ENCODE measurements at places on chromosomes 2 and 18. TPM values are rescaled to one million over a fixed set of nuclear protein-coding genes. Genes with fewer than 3 reads are reported as not detected.

GRCh38 chr18:9401176-9401575, 66.6 kb downstream of the TWSG1 start:
- DNase-seq = no peak

GRCh38 chr2:112147382-112148168, 9.4 kb downstream of the FBLN7 start:
- peak; percentile 82 for DNase-seq

DNA sequence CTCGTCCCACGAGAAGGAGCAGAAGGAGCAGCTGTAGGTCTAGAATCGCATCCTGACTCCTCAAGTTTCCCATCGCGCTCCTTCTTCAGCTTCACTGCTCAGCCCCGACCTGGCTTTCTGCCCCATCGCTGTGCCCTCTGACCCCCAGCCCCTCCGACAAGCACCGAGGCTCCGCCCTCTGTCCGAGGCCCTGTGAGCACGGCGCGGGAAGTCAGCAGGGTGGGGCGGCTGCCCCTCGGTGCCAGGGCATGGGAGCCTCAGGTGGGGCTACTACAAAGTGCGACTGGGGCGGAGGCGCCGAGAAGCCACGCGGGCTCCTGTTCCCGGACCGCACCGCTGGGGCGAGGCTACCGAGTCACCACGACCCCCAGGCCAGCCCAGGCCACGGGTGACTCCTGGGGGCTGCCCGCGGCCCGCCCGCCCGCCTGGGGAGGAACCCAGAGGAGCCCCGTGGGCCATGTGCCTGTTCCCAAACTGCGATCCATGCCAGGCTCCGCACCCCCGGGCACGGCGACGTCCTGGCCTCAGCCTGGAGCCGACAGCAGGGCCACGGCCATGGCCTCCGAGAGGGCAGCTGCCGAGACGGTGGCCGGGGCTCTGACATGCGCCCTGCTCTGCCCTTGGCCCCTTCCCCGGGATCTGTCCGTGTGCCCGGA, 36.6 kb upstream of the ID2 start:
- DNase-seq = no peak

Gene STPG4
- total RNA-seq = not detected

Gene RDH14
- total RNA-seq = 47.2 TPM

- no peak for DNase-seq
These were observed 49.8 kb upstream of the TNP1 start for GRCh38 chr2:216909541-216910210.

DNA sequence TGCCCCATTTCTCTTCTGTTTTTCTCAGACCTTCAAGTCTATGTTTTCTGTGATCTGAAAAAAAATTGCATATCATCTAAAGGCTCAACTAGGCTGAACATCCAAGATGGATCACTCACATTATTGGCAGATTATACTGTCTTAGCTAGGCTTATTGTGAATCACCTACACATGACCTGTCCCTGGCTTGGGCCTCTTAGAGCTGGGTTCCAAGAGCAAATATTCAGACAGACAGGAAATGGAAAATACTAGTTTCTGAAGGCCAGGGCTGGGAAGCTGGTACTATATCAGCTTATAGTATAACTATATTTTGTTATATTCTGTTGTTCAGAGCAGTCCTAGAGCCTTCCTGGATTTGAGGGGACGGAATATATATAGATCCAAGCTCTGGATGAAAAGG, 90.3 kb downstream of the PIK3C3 start:
- no peak for DNase-seq

DNA sequence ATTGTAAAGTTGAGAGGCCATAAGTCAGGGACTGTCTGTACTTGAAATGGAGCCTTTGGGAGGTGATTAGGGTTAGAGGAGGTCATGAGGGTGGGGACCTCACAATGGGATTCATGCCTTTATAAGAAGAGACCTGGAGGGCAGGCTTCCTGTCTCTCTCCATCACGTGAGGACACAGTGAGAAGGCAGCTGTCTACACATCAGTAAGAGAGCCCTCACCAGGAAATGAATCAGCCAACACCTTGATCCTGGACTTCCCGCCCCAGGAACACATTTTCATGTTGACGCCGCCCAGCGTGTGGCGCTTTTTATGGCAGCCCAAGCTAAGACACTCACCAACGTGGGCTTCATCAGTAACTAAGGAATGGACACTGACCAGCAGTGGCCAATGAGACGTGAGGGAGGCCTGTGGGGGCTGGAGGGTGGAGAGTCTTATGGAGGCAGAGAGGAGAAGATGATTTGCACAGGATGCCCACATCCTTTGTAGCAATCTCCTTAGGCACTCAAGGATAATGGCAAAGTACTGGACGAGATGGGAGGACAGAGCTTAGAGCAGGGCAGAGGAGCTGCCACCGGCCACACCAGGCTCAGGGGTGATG, 162.7 kb downstream of the EIPR1 start:
- no peak for DNase-seq

GRCh38 chr18:67001052-67001451, 397.2 kb upstream of the CDH19 start:
- no peak for DNase-seq

DNA sequence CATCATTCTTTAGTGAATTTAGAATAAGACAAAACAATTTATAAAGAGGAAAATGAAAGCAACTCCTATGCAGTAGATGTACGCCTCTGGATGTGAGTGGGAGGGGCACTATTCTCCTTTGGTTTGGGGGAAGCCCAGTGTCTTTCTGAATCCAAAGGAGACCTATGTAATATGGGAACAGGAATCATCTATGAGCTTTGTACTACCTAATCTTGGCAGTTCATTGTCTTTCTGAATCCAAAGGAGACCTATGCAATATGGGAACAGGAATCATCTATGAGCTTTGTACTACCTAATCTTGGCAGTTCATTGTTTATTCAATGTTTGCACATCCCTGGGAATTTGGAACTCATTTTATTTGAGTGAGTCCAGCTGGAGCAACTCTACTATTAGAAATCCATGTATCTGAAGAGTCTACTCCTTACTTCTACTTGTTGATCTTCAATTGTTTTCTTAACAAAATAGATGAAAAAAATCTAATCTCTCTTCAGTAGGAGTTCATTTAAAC, 401.1 kb upstream of the LRATD1 start:
- DNase-seq = no peak

DNA sequence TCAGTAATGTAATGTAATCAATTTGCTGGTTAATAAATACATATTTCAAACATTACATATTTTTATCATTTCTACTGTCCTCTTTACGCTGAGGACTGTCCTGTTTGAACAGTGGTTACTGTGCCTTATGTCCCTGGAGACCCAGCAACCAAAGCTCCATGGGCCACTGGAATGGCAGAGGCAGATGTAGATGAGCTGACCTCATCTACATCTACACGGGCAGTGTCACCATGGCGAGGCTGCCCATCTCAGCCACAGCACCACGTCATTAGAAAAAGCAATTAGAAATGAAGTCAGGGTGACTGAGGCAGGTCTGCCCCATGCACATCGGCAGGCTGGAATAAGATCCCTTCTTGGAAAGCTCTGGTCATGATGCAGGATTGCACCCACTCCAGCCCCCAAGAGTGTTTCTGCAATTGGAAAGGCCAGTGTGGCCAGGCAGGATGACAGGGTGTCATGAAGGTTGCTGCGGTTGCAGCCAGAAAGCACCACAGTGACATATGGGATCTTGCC, 237.5 kb downstream of the NDUFA10 start:
- DNase-seq = no peak

- DNase-seq = no peak
These were observed 12.6 kb upstream of the ELAC1 start for GRCh38 chr18:50955253-50955652.

DNA sequence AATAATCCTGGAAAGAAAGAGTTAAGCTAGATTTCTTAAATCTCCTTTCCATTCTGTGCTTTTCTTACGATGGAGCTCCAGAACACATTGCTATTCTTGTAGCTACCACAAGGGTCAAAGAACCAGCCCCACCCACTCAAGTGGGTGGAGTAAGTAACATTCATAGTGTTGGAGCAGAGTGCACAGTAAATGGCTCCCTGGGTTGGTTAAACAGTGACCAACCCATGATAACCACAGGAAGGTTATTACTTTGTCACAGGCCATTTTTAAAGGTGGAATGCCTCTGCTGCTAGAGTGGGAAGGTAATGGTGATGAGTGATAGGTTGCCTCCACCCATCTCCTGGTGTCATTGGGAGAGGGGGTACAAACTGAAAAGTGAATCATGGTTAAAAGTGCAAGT, 13.9 kb downstream of the ARPC2 start:
- DNase-seq = no peak

DNA sequence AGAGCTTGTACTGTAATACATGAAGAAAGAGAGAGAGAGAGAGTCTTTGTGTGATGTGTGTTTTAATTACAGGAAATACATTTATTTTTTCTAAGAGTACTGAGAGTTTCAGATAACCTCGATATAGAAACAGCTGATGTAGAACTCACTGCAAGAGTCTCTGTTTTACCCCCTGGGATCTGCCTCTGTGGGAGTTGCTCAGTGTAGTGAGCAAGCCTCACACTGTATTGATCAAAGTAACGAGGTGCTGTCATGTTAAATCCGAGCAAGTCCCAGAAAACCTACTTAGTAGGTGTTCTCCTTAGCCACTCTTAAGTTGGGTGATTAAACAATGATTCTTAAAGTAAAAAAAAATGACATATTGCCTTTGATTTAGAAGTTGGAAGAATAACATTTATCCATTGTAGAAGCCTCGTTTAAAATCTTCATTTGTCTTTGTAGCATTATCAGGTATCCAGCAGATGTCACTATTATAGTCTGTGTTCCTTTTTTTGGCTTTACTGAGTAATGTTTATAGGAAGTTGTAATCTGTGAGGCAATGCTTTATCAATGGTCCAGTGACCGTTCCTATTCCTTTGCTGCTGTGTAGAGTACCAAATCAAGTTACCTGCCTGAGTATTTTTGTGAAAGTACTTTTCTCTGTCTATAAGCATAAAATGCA, 219.0 kb downstream of the MYO3B start:
- DNase-seq = no peak

DNA sequence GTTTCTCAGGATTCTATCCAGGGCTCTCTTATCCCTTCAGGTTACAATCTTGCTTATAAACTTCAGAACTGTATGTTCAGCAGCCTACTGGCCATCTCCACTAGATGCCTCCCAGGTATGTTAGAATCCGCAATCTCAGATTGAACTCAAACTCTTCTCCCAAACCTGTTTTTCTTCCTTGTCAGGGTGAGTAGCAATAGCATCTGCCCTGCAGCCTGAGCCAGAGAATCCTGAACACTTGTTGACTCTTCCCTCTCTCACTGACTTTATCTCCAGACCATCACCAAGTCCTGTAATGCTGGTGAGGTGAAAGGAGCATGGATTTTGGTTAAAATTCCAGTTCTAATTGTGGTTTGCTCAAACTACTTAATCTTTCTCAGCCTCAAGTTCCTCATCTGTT, 82.6 kb upstream of the ALPP start:
- DNase-seq = no peak

- DNase-seq = no peak
These were observed 27.1 kb downstream of the CRACDL start for GRCh38 chr2:98908931-98909316.

Gene NOSTRIN
- total RNA-seq = 26.5 TPM

GRCh38 chr2:189147361-189147760, 32.2 kb downstream of the COL5A2 start:
- DNase-seq = no peak

DNA sequence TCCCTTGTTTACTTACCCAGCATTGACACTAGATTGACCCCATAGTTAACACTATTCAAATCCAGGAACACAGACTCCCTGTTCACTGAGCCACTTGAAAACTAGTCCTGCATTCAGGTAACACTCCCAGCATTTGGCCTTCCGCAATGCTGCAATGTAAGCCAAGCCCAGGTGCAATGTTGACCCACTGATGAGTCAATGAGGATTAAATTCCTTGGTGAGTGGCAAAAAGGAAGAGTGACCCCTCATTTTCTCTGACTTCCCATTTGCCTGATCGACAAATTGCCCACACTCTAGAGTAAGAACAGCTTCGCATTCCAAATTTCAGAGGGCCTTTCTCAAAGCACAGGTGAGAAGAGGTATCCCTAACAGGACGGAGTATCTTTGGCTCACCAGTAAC, 251.9 kb downstream of the FBXO15 start:
- no peak for DNase-seq

Gene ERLEC1
- total RNA-seq = 39.7 TPM

GRCh38 chr18:3114451-3114850, 101.5 kb upstream of the LPIN2 start:
- no peak for DNase-seq

- no peak for DNase-seq
These were observed 22.8 kb downstream of the CRACDL start for GRCh38 chr2:98912957-98913915.

Gene LCT
- total RNA-seq = not detected

DNA sequence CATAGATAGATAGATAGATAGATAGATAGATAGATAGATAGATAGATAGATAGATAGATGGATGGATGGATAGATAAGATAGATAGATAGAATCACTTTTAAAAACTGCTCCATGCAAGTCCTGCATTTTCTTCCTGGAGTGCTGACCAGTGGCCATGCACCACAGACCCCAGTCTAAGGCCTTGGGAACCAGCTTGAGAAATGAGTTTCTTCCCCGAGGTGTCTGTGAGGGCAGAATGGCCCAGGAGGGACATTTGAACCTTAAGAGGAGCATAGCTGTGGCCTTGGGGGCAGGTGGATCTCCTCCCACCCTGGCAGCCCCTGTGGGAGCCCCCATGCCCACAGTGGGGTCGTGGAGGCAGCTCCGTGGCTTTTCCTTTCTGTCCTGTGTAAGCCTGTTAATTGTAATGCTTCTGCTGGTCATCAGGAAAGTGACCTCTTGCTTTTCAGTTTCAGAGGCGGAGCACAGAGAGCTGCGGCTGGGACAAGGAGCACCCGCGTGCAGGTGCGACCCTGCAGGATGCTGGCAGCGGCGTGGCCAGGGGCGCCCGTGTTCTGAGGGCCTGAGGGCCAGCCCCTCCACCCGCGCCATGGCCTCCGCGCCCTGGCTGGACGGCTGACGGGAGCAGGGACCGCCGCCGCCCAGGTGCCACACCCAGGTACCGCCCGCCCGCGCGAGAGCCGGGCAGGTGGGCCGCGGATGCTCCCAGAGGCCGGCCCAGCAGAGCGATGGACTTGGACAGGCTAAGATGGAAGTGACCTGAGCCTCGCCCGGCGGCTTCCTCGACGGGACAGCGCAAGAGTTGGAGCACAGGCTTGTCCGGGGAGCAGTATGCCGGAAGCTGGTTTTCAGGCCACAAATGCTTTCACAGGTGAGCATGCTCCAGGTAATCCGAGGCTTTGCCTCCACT, 168.6 kb downstream of the LDLRAD4 start:
- peak; percentile 59 for DNase-seq

DNA sequence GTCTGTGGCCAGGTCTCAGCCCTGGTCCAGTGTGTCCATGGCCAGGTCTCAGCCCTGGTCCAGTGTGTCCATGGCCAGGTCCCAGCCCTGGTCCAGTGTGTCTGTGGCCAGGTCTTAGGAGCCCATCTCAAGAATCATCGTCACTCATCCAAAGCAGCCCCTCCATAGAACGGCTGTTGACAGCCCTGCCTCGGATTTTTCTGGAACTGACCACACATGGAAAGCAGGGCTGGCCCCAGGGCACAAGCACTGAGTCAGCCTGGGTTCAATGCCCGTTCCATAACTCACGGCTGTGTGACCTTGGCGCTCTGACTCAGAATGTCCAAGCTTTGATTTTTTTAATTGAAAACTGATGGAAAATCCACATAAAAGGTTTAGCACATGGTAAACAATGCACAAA, 59.9 kb upstream of the SNTG2 start:
- no peak for DNase-seq
